Neuronal stem cell (in vitro differentiated cells): ENCODE measurements at places on chromosomes 3 and 15.
A peak's percentile ranks its signal among the peaks of the same experiment; 100 is the strongest.

DNA sequence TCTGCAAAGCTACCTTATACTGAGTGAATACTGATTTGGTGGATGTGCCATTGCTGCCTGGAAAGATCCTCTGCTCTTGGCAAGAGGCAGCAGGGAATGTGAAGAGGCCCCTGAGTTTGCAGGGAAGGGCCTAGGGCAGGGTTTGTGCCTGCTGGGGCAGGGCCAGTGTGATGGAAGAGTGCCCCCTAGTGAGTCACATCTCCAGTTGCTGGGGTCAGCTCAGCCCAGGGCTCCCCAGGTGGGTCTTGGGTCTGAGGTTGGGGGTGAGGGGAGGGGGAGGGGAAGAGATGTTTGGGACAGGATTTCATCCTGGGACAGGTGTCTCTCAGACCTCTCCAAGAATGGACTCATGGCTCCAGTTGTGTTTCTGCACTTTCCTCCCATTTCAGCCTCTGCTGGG lies 4.1 kb upstream of the AMOTL2 start:
- no peak for DNase-seq

DNA sequence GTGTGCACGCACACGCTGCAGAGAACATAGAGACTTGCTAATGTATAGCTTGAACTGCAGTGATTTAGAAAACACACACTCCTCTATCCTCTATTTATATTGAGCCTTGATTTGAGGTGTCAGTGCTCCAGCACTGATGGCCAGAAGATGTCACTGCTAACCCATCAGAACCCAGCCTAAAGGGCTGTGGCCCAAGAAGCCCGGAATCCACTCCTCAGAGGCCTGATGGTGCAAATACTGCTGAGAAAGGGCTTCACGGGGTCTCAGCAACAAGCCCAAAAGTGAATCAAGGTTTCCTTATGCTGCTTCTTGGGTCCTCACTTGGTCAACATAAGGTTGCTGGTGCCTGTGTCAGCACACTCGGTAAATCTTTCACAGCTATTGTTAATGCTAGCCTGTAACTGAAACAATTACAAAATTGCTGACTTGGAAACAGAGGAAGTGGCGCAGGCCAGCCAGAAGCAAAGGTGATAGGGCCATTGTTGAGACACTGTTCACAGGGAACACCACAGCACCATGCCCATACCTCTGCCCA lies 60.3 kb downstream of the HEG1 start:
- DNase-seq: peak; percentile 57

DNA sequence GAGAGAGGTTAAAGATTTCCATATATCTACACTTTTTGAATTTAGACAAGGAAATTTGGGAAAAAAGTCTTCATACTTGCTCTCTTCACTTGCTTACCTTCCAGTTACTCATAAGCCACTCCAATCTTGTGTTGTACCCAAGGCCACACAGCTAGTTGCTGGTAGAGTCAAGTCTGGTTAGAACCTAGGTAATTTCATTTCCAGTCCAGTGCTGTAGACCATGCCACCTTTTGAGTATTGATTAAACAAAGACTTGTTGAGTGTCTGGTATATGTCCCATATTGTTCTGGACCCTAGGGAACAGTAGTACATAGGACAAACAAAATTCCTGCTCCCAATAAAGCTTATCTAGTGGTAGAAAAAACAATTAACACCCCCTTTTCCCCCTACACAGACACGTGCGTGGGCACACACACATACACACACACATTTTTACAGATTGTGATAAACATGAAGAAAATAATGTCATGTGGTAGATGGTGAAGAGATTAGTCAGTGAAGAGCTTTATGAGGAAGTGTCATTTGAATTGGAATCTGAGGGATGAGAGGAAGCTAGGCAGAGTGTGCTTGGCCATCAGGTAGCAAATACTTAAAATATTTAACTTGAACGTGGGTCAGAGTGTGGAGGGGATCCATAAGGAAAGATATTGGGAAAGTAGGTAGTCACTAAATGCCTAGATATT lies 2.1 kb downstream of the CMC1 start:
- DNase-seq: no peak

DNA sequence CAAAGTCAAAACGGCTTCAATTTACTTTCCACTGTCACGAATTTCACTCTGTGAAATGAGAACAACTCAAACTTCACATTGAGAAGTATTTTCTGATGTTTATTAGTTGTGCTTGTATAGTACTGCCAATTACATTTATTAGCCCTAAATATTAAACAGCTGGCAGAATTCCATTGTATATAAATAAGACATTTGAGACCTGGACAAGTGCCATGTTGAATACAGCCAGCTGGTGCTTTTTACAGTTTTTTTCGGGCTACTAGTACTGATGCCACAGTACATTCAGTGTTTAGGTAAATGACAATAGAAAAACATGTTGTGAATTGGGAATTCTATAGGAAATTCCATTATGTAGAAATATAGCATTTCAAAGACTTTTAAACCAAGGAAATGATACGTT lies 79.0 kb downstream of the EPHA3 start:
- no peak for DNase-seq

DNA sequence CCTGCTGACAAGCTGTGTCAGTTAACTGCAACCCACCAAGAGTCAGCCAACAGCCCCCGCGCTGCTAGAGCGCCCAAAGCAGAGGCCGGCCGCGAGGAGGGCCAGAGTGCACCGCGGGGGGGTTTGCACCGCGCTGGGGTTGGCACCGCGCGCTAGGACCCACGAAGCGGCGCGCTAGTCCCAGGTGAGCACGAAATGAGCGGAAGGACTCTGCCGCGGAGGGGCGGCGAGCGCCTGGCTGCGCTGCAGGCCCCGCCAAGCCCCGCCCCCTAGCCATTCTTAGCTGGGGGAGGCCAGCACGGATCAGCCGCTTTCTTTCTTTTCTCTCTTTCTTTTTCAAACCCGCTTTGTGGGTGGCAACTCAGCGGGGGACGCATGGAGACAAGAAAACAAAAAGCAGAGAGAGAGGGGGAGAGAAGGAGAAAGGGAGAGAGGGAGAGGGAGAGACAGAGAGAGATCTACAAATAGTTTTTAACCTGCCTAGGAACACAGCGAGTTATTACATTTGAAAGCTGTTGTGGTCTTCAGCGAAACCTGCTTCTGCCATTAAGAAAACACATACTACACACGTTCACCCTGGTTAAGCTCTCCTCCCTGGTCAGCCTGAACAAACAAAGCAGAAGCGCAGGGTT lies 6.9 kb upstream of the FOXB1 start:
- peak; percentile 95 for DNase-seq
